ENCODE measurements at places on chromosomes 2 and 18. TPM values are rescaled to one million over a fixed set of nuclear protein-coding genes. Genes with fewer than 3 reads are reported as not detected.
A peak's percentile ranks its signal among the peaks of the same experiment; 100 is the strongest.

The MARCO gene
- total RNA-seq, result 34.1 TPM

The UCN gene
- total RNA-seq, result 2.6 TPM

The MGAT4A gene
- total RNA-seq, result 37.4 TPM

The LHCGR gene
- not detected for total RNA-seq

The ANKRD62 gene
- total RNA-seq, result not detected

The RNF125 gene
- 1.7 TPM for total RNA-seq

DNA sequence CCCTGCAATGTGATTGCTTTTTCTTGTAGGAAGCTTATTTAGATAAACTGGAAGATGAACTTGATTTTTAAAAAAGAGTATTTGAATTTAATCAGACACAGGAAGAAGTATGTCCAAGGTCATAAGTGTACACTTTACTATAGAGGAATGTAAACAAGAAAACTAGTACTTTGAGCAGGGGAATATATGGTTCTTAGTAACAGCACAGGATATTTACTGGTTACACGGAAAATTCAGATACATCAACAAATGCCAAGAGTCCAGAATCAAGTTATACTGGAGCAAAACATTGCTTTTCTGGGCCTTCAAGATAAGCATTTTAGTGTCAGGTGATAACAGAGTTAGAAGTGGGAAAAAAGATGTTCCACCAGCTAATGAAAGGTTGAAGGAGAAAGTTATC is 75.5 kb downstream of the EFEMP1 start:
- DNase-seq, result no peak

- no peak for DNase-seq
Observed at GRCh38 chr2:183903026-183903425, 695.3 kb upstream of the ZNF804A start.

GRCh38 chr18:37554399-37554787 is 11.2 kb downstream of the CELF4 start:
- no peak for DNase-seq

DNA sequence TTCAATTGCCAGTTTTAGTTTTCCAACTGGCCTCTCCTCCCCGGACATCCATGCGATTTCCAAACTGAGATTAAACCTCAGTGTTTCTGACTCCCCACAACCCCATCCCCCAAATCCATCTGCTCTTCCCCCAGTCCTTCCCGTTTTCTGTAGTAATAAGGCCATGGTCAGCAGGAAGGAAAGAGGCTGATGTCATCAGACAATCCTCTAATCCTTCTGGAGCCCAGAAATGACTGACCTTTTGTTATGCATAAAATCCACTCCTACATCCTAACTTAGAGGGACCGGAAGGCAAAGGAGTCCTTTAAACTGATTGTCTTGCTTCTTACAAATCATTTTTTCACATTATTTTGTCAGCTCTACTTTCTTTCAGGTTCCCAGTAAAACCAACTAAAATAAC is 155.8 kb downstream of the INO80D start:
- no peak for DNase-seq

DNA sequence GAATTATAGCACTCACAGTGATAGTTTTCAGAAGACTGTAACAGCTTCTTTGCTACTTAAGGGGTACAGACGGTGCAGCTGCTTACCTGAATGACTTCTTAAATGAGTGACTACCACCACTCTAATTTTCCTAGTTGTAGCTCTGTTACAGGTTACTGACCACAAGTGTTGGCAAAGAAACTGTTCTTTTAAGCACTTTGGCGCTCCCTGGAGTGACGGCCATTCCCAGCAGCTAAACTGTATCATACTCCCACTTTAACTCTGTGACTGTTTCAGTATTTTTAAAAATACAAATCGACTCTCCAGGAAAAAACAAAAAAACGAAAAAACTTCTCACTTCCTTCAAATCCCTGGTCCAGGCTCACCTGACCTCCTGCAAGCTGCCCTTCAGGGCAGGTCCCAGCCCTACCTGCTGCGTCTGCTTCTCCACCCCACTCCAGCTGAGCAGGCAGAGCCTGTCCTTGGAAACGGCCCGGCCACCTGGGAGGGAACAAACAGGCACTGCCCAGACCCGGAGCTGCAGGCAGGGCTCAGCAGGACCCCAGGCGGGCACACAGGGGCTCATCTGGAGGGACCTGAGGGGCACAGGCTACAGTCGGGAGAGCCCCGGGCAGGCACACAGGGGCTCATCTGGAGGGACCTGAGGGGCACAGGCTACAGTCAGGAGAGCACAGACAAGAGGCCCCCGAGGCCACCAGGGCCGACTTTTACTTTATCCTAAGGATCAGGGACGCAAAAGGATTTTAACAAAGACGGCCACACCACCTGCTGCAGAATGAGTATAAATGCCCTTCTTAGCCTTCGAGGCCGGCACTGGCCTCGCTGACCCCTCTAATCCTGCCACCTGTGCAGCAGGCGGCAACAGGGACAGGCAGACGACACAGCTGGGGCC is 24.5 kb downstream of the SLC66A2 start:
- DNase-seq, result no peak

DNA sequence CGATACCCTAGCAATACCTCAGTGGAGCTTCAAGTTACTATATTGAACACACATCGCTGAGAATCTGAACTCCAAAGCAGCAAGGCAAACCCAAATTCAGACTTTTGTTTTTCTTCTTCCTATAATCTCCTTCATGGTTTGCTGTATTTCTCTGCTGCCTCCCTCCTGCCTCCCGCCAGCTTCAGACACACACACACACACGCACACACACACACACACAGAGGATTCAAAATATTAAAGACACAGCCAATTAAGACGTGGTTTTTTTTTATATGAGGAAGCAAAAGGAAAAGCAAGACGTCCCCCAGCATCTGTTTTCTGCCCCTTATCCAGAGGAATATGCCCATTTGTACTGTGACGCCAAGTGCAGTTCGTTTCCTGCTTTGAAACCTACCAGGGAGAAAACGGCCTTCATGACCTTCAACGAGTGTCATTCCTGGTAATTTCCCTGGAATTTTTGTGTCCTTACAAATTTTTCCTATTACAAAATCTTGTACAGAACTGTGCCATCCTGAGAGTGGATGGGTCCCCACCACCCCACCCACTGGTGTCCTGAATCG is 547.9 kb upstream of the ID2 start:
- DNase-seq, result peak; percentile 18

DNA sequence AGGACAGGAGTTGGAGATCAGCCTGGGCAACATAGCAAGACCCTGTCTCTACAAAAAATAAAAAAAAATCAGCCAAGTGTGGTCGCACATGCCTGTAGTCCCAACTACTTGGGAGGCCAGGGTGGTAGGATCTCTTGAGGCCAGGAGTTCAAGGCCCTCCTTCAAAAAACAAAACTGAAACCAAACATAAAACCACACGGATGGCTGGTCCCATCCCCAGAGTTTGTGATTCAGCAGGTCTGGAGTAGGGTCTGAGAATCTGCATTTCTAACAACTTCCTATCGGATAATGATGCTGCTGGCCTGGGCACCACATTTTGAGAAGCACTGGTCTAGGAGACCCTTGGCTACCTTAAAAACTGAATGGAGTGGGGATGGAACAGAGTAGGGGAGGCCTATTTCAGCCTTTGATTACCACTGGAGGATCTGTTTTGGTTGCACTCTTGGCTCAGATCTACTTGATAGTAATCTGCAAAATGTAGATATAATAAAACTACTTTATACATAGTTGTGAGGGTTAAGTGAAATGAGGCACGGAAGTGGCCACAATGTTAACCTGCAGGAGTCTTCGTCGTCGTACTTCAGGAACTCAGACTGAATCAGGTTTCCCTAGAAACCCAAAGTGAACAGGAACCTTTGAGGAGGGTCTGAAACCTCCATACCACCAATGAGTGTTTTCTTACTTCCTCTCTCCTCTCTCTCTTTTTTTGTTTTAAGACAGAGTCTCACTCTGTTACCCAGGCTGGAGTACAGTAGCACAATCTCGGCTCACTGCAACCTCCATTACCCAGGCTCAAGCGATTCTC is 25.5 kb upstream of the NFE2L2 start:
- no peak for DNase-seq

- no peak for DNase-seq
Observed at GRCh38 chr2:210443527-210443926, 33.0 kb downstream of the LANCL1 start.

DNA sequence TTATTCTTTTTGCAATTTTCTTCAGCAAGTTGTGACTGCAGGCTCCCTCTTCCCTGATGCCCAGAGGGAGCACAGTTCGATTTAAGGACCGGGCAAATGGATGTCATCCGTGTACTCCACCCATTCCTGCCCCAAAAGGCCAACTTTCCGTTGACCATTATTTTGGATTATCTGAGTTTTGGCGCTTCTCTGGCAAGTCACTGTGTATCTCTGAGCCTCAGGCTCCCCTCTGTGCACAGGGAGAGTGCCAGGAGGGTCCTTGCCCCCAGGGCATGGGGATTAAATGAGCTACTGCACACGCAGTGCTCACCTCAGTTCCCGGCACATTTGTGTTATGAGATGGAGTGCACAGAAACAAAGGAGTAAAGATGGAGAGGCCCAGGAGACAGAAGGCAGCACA is 41.4 kb upstream of the HDAC4 start:
- DNase-seq, result no peak
